Parietal lobe (tissue), 2 donors: ENCODE measurements at places on chromosomes 12 and 14. TPM values are rescaled to one million over a fixed set of nuclear protein-coding genes. Genes with fewer than 3 reads are reported as not detected.

The TEX52 gene
- not detected for total RNA-seq

The GALNT9 gene
- 7.2 TPM for total RNA-seq

The RD3L gene
- total RNA-seq: not detected

The AMIGO2 gene
- 12.5 TPM for total RNA-seq

The PLEK2 gene
- total RNA-seq: not detected

The OTUB2 gene
- 5.6 TPM for total RNA-seq

The RNF212B gene
- not detected for total RNA-seq

The KIF26A gene
- total RNA-seq: 17.8 TPM

The FSCB gene
- total RNA-seq: 0.31 TPM

The AQP5 gene
- total RNA-seq: 0.63 TPM

The DYNLL1 gene
- 231 TPM for total RNA-seq

The MIP gene
- total RNA-seq: not detected

The KCNC2 gene
- 19.7 TPM for total RNA-seq

The AHNAK2 gene
- total RNA-seq: 31.6 TPM

The CTSG gene
- total RNA-seq: not detected

The ACOT4 gene
- total RNA-seq: 1.6 TPM

The C12orf54 gene
- total RNA-seq: not detected

The EML5 gene
- 25.0 TPM for total RNA-seq

The PALS1 gene
- total RNA-seq: 21.3 TPM
